ENCODE measurements at places on chromosomes 5 and 9.

GRCh38 chr5:128109138-128109537 lies 25.6 kb downstream of the SLC12A2 start:
- DNase-seq = no peak

DNA sequence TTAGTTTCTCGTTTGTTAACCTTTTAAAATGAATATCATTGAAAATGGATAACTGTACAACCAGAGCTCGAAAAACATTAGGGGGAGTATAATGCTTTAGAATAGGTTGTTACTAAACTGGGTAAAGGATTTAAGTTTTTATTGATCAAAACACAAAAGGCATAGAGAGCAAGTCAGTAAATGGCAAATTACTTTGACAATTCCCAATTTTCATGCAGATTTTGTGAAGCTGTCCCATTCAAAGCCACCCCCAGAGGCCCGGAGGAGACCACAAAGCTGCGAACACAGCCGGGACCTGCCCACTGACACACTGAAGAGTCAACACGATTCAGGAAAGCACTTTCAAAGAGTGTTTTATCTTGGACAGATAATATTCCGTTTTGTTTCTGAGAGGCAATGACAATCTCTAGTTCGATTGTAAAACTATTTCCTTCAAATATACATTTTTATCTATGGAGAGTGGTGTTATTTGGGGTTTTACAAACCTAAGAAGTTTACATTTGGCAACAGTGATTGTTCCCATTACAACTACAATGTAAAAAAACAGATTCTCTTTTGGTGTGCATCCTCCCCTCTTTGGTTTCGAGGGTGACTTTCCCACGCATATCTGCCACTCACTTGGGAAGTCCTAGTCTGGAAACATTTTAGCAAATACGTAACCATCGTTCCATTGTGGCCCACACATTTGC lies 182.6 kb upstream of the TBCA start:
- DNase-seq = no peak

DNA sequence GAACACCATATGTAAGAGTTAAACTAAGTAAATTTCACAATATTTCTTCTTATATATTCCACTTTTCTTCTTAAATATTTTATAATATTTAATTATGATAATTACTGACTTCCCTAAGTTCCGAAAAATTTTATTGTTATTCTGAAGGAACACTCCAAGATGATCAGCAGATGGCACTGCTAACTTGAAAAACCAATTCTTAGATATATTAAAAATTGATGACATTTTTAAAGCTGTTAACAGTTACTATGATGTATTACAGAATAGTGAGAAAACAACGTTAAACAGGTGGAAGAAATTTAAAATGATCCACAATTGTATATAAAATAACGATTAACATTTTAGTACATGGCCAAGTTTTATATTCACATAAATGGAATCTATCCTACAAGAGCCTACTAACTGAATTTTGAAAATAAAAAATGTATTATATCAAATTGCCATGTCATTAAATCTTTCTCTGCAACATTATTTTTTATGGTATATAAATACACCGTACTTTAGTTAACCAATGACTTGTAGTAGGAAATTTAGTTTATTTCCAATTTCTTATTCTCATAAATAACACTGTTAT lies 30.1 kb upstream of the MUSK start:
- no peak for DNase-seq

- no peak for DNase-seq
Observed at GRCh38 chr9:36029765-36030528, 6.8 kb upstream of the RECK start.

DNA sequence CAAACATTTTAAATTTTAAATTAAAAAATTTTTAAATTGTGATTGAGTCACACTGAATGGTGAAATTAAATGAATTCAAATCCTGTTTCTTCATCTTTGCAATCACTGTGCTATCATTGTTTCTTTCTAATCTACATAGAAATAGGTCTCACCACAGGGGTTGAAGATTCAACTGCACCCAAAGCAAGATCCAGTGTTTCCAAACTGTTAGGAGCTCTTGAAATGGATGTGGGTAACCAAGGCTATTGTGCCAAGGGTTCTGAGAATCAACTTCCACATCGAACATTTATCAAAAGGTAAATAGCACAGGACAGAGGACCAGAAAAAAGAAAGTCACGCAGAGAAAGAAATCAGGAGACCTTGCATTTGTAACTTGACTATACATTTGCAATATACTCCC lies 172.6 kb upstream of the RASEF start:
- no peak for DNase-seq

- DNase-seq = no peak
Observed at GRCh38 chr5:135526924-135527323, 8.8 kb downstream of the NEUROG1 start.

DNA sequence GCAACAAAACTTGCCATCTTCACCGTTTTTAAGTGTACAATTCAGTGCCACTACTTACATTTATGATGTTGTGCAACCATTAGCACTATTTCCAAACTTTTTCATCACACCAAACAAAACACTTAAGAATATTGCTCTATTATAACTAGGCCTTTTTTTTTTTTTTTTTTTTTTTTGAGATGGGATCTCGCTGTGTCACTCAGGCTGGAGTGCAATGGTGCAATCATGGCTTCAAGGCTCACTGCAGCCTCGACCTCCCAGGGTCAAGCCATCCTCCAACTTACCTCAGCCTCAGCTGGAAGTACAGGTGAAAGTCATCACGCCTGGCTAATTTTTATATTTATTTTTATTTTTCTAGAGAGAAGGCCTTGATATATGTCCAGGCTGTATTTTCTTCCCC lies 22.3 kb upstream of the LMNB1 start:
- DNase-seq = no peak

DNA sequence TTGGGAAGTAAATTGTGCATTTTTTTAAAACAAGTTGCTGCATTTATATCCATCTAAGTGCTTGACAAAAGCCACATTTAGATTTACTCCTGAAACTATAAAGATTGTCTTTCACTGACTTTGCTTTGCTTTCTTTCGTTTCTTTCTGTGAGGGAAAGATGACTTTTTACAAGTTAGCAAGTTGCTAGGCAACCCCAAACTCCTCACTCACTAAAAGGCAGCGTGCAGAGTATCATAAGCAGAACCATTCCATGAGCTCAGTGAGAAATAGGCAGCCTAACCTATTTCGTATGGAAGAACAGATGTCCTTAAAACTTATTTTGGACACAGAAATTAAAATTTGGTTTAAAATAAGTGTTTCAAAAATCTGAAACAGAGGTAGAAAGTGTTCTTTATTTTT lies 29.0 kb downstream of the KLF9 start:
- DNase-seq = no peak

GRCh38 chr5:168128111-168128510 lies 163.3 kb upstream of the WWC1 start:
- DNase-seq = no peak

DNA sequence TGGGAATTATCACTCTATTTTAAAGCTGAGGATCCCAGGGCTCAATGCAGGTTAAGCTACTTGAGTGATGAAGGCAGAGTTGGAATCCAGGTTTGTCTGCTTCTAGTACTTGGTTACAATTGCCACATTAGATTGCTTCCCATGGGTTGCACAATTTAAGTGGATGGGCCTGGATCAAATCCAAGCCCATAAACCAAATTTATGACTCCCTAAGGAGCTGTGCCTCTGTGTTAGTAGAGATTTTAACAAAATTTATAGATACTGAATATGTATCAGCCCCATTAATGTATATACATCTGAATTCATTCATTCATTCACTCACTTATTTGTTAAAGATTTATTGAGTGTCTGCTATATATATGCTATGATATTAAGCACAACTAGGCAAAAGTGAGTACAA lies 332.3 kb upstream of the KLF9 start:
- DNase-seq = no peak

DNA sequence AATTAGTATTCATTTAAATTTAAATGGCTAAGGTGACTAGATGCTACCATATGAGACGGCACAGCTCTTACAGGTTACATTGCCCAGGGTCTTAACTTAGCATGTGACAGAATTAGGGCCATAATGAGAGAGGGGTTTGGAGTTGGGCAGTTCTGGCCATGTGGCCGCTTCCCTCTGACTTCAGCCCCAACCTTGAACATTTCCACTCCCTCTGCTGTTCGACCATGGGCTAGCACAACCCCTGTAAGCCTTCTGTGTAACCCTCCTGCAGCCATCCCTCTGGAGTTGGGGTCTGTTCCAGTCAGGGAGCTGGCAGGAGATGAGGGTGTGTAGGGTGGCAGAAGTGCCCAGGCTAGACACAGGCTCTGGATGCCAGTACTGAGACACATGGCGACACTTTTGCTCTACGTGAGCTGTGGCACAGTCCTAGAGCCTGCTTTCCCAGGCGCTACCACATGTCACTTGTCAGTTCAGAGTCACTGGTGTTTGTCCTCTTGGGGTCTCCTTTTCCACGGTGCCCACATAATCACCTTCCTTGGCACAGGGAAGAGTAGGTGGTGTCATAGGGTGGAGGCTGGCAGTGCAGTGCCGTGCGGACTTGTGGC lies 128.7 kb upstream of the PITX1 start:
- no peak for DNase-seq

DNA sequence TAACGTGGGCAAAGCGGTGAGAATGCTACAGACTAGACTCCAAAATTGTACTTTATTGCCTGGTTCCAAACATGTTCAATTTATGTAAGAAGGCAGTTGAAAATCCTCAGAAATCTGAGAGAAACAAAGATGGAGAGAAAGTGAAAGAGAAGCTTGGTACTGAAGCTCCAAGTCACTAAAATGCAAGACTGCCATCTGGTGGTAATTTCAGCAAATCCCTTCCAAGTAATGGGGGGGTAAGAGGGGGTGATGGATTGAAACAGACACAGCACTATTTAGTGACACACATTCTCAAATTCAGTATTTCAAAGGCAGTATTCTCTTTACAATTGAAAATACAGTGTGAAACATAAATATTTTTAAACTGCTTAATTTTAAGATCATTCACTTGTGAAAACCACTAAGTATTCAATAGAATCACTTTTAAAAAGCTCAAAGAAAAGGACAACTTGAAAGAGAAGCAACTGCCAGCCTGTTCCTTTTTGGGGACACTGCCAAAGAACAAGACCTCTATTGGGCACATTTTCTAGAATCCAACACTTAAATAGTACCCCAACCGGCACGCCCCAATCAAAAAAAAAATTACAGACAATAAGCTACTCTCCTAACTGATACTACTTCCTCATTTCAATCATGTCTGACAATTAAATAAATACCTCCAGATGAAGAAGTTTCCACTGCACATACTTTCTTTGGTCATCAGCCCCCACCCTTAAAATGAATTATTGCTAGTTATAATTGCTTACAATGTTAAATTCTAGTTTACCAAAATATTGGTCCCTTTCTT lies 131.5 kb downstream of the AGTPBP1 start:
- DNase-seq = no peak

DNA sequence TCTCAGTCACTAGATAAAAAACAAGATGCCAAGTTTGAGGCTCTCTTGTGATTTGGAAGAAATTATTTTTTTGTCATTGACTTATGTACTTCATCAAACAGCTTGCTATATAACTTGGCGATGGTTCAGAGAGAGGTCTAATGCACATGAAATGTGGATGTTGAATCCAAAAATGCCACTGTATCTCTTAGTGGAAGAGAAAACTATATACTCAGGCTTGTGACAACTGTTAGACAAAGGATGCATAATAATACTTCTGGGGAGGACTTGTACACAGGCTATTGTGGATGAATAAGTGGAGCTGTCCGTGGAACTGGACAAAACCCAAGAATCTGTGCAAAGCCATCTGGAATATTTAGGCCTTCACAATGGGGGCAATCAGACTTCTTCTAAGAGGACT lies 162.9 kb upstream of the NMUR2 start:
- DNase-seq = no peak

DNA sequence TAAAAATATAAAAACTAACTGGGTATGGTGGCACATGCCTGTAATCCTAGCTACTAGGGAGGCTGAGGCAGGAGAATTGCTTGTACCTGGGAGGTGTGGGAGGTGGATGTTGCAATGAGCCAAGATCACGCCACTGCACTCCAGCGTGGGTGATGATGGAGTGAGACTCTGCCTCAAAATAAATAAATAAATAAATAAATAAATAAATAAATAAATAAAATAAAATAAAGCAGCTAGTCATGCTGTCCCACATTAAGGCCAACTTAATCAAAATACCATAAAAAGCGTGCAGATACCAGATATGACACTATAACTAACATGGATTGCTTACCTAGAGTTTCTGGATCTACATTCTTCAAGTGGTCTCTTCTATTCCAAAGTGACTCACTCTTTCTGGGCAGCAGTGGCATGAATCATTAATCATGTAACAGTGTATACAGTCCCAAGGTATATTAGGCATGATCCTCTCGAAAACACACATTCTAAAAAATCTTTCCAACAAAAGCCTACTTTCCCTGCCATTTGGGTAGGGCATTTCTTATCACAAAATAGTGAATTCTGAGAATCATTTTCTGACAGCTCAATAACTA lies 187.1 kb downstream of the ELAVL2 start:
- no peak for DNase-seq

- DNase-seq = no peak
Observed at GRCh38 chr5:14258840-14259239, 115.7 kb downstream of the TRIO start.

DNA sequence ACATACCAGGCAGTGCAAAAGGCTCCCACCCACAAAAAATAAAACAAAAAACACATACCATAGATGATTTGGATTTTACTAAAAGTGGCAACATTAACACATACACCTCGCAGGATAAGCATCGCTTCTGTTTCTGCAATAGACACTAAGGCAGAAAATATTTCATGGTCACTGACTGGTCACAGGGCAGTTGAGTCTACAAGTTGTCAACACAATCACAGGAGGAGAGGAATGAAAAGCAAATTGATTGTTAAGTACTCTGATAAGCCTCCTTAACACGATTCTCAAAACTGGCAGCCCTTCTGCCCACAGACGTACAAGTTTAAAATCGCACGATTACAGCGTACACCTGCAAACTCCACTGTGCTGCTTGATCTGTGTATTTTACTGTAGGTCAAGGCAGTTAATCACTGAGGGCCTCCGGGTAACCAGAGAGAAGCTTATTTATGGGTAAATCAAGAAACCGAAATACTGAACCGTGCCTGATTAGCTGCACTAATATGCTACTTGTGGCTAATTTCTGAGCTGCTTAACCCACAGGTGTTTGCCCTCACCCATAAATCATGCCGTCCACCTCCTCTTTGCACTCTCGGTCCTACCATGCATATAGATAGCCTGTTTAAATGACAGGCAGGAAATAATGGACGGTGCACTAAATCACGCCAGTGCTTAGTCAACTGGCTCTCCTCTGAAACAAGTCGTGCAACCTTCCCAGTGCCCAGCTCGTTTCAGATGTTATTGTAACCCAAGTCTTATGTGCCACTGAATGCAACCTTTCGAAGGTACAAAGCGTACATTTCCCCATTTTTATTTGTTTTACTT lies 659.4 kb upstream of the ADAMTS16 start:
- no peak for DNase-seq

- DNase-seq = no peak
Observed at GRCh38 chr5:131706281-131706680, 71.3 kb upstream of the RAPGEF6 start.

DNA sequence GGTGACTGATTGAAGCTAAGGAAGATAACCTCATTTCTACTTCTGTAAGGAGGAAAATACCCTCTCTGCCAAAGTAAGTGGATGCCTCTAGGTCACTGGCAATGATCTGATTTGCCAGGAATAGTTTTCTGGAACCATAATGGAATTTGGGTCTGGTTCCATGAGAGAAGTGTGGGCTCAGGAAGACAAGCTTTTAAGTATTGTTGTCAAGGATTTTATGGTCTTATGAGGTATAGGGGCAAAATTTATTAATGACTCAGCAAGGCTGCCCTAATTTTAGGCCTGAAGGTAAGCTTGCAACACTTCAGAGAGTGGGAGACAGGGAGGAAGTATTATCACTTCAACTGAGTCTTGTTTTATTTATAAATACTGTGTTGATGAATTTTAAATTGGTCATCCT lies 322.6 kb upstream of the ACTBL2 start:
- no peak for DNase-seq

GRCh38 chr5:15026944-15027343 lies 155.4 kb upstream of the ANKH start:
- DNase-seq = no peak

All from activated CD4-positive, alpha-beta T cell treated with anti-CD3 and anti-CD28 coated beads, Interleukin-2, amount 50 U/mL, for 24 hours (primary cell).